ENCODE measurements at places on chromosomes 2 and 18. TPM values are rescaled to one million over a fixed set of nuclear protein-coding genes. Genes with fewer than 3 reads are reported as not detected.

C2orf80 gene
- polyA plus RNA-seq, result 28.1 TPM

CHRND gene
- not detected for polyA plus RNA-seq

CHRNG gene
- not detected for polyA plus RNA-seq

GPR35 gene
- polyA plus RNA-seq, result not detected

IL1A gene
- polyA plus RNA-seq, result not detected

AKAIN1 gene
- 444 TPM for polyA plus RNA-seq

EGR4 gene
- 0.99 TPM for polyA plus RNA-seq

ZNF532 gene
- polyA plus RNA-seq, result 28.0 TPM

OSGEPL1 gene
- polyA plus RNA-seq, result 30.2 TPM

TBR1 gene
- polyA plus RNA-seq, result not detected

DPYSL5 gene
- polyA plus RNA-seq, result 10.1 TPM

ABCB11 gene
- 0.03 TPM for polyA plus RNA-seq

TXNDC2 gene
- not detected for polyA plus RNA-seq

TUBB8B gene
- polyA plus RNA-seq, result not detected

KCNJ3 gene
- 18.5 TPM for polyA plus RNA-seq

GREB1 gene
- polyA plus RNA-seq, result 0.32 TPM

SETBP1 gene
- polyA plus RNA-seq, result 3.5 TPM

PRSS56 gene
- not detected for polyA plus RNA-seq

ASNSD1 gene
- 127 TPM for polyA plus RNA-seq

NT5C1B gene
- polyA plus RNA-seq, result not detected

SIX3 gene
- not detected for polyA plus RNA-seq

NEB gene
- polyA plus RNA-seq, result 2.4 TPM

GRB14 gene
- polyA plus RNA-seq, result 5.9 TPM

GCFC2 gene
- polyA plus RNA-seq, result 14.7 TPM

ASB18 gene
- polyA plus RNA-seq, result not detected

IL1RL1 gene
- polyA plus RNA-seq, result not detected

WIPF1 gene
- 2.8 TPM for polyA plus RNA-seq

RAB6C gene
- polyA plus RNA-seq, result not detected

MYO3B gene
- not detected for polyA plus RNA-seq

GPD2 gene
- polyA plus RNA-seq, result 8.8 TPM

MOCOS gene
- polyA plus RNA-seq, result not detected

LOXHD1 gene
- not detected for polyA plus RNA-seq

CPO gene
- polyA plus RNA-seq, result not detected
